ENCODE measurements at places on chromosomes 7 and 10.

DNA sequence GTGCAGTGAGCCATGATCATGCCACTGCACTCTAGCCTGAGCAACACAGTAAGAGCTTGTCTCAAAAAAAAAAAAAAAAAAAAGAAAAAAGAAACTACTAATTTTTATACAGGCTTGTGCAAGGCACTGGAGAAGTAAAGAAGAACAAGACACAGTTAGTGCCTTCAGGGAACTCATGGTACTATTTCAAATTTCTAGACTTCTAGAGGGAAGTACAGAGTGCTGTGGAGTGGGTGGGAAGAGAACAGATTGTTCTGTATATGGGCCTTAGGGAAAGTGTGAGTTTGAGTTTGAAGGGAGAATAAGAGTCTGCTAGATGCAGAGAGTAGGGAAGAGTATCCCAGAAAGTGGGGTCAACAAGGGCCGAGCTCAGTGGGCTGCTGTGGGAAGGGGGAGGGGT, 234.8 kb downstream of the PHTF2 start:
- DNase-seq = no peak

DNA sequence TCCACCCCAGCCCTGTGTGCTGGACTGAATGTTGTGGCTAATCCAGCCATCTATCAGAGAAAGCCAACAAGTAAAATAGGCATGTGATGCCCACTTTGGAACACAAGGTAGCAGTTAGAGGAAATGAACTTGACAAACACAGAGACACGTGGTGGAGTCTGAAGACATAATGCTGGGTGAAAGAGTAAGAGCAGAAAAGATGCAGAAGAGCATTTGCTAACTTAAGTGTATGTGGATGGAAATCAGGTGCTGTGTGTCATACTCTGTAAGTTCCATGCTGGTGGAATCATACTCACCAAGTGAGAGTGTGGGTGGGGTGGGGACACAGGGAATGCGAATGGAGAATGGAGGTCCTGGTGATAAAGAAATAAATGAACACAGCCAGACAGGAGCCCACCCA, 22.8 kb downstream of the WDFY4 start:
- DNase-seq = no peak

- DNase-seq = no peak
Measured at GRCh38 chr10:110444004-110444337, 53.7 kb upstream of the DUSP5 start.

- no peak for DNase-seq
Measured at GRCh38 chr10:47311193-47311931, 10.9 kb upstream of the GDF2 start.

- DNase-seq = no peak
Measured at GRCh38 chr7:55104712-55105433, 86.1 kb downstream of the EGFR start.

- no peak for DNase-seq
Measured at GRCh38 chr7:42332605-42333222, 95.7 kb upstream of the GLI3 start.

DNA sequence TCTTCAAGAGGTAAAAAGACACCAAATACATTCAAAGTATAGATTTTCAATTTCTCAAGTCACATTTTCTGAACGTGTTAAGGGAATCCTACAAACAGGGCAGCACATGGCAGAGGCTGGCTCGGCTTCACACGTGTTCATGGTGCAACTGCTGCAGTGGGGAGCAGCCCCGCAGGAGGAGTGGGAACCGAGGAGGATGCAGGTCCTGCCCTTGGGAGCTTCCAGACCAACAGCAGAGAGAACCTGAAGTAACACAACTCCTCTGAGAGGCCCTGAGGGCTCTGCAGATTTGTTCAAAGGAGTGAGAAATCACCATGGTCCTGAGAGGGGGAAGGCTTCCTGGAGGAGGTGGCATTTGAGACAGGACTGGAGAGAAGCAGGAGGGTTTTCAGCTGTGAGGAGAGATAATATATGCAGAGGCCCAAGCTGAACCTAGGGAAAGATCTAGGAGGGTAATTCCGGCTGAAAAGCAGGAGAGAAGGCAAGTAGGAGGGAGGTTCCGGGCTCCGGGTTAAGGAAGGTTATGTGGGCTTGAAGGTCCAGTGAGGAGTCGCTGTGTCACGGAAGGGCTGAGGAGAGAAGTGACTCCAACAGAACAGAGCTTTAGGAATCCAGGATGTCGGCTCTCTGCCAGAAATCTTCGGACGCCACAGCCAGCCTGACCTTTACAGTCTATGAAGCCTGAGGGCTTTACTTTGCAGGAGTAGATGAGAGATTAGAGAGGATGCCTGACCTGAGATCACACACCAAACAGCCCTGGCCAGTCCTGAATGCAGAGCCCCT, 77.5 kb downstream of the GPR26 start:
- no peak for DNase-seq

GRCh38 chr10:61164458-61165160, 220.6 kb upstream of the RHOBTB1 start:
- no peak for DNase-seq

GRCh38 chr7:114662002-114662677, 247.5 kb downstream of the FOXP2 start:
- DNase-seq = no peak

GRCh38 chr7:88477976-88478375, 171.3 kb upstream of the STEAP4 start:
- DNase-seq = no peak

GRCh38 chr10:95571390-95571789, 10.2 kb upstream of the SORBS1 start:
- no peak for DNase-seq

DNA sequence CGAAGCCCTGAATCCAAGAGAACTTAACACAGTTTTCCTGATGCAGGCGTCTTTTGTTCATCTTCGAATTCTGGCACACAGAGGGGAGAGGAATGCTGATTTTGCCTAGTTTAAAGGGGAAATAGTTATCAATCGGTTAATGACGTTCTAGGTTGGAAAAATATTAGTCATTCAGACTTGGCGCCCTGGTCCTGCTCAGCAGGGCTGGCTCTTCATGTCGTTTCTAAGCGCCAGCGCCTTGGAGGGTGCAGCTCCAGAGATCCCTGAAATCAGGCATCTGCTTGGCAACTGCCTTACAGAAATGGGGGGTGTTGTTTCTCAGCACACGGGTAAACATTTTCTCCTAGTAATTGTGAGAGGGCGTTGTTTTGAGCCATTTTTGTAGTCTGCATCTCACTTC, 1.3 kb upstream of the PRTFDC1 start:
- no peak for DNase-seq

DNA sequence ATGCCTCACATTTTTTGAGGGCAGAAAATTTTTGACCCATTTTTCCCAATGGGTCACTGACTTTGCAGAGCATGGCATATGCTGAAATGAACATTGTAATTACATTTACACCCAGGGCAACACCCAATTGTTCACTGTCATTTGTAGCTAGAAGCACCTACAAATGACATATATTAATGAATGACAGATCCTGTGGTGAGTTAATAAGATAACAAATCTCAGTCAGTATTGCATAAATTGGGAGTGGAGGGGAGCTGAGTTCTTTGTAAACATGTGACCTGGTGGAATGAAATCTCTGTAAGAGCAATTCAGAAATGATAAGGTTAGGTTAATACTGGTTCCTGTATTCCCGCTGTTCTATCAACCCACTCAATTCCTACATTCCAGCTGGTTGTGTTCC, 255.1 kb upstream of the LRRN3 start:
- no peak for DNase-seq

DNA sequence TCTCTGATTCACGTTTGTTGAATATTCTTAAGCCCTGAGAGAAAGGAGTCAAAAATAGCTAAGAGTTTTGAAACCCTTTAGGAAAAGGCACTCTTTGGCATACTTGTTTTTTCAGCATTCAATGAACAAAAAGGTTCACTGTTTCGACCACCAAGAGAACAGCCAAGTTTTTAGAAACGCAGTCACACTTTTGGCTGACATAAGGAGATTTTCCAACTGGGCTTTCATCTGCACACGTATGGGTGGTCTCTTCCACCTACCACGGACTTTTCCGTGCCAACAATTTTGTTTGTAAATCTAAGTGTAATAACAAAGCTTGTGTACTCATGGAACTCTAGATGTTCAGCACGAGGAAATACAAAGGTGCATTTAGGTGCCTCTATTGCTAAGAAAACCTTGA, 270.3 kb downstream of the WDR11 start:
- DNase-seq = no peak

DNA sequence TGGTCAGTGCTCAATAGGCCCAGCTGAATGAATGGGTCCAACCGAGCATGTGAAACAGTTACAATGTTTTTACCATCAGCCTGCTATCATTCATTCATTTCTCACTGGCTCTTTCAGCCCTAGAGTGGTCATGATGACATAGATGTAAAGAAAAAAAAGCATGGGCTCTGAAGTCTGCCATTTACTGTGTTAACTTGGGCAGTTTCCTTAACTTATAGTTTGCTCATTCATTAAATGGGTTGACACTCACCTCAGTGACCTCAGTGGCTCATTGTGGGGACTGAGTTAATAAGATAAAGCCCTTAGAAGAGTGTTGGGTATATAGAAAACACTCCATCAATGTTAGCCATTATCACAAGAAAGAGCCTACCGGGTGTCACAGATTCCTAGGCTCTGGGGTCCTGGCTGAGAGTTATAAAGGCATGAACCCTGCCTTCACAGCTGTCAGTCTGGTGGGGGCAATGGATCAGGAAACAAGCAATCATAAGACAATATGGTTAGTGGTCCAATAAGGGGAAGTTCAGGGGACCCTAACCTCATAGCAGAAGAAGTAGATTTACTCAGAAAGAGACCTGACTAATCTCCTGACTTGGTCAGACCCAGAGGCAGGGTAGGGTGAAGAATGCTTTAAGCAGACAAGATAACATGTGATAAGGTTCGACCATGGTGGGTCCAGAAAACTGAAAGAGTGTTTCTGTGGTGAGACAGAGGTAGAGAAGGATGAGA, 29.7 kb upstream of the GPAM start:
- DNase-seq = no peak

- DNase-seq = no peak
Measured at GRCh38 chr7:33243319-33243881, 114.0 kb downstream of the BBS9 start.

GRCh38 chr7:64863969-64864368, 39.1 kb upstream of the ZNF273 start:
- DNase-seq = no peak

DNA sequence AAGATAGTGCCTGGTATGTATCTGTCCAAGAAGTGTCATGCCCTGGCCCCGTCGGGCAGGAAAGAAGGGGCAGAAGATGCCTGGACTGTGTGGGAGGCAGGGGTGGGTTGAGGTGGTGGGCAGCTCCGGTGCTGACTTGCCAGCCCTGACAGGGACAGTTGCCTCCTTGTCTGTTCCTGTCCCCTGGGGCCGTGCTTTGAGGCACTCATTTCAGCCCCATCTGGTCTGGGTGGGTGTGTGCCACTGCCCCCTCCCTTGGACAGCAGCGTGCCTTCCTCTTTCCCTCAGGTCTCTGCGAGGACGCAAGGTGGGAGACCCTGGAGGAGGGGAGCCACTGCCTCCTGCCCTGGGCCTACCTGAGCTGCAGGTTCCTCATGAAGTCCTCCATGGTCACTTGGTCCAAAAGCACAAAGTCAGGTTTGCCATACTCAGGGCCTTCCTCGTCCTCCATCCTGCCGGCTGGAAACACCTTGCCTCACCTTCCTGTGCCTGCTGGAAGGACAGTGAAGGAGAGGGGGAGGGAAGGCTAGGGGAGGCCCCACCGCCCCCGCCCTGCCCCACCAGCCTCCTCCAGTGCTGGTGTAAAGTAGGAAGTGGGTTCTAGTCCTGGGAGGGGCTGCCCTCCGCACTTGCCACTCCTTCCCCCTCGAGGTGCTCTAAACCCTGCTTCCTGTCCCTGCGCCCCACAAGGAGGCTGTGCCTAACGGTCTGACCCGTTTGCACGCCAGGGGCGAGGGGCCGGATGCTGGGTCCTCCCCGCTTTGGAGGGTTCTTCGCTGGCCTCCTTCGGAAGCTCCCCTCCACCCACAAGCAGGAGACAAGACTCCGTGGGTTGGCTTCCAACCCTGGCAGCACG, at the start of gene MYO1G:
Gene MYO1G, minus strand, starts transcription at position 505 of the 856 bp plus-strand sequence. Its CDS starts 54 bp downstream, at position 451.
- DNase-seq = no peak

DNA sequence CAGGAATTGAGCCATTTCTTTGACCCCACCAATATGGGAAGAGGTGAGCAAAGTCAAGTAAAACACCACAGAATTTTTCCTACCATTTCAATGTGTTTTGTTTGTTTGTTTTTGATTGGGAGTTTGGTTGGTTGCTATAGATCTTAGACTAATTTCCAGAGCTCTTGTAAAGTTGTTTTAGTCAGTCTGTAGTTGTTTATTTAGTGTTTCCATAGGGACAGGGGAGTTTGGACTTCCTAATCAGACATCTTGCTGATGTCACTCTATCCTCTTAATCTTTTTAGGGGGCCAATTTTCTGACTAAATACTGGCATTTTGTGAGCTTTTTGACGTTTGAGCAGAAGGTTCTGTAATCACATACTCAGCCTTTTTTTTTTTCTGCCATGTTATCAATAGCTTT, 266.9 kb downstream of the ABCA13 start:
- DNase-seq = no peak

GRCh38 chr7:121329191-121330052, 622 bp downstream of the WNT16 start:
- DNase-seq = peak; percentile 16

DNA sequence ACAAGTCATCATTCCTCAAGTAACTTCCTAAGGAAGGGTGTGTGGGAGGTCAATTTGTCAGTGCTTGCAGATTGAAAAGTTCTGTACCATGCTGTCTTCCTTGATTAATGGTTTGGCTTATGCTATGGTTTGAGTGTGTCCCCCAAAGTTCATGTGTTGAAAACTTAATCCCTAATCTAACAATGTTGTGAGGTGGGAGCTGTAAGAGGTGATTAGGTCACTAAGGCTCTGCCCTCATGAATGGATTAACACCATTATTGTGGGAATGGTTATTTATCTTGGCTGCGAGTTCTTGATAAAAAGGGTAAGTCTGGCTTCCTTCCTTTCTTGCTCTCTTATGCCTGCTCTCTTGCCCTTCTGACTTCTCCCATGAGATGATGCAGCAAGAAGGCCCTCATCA, 29.3 kb upstream of the TMEM229A start:
- DNase-seq = no peak

- no peak for DNase-seq
Measured at GRCh38 chr7:3495954-3496353, 194.9 kb downstream of the SDK1 start.

DNA sequence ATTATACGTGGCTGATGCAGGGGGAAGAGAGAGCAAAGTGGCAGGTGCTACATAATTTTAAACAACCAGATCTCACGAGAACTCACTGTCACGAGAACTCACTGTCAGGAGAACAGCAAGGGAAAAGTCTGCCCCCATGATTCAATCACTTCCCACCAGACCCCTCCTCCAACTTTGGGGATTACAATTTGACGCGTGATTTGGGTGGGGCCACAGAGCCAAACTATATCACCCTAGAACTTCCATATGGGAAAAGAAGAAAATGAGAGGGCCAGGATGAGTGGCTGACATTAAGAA, 15.8 kb downstream of the EZH2 start:
- no peak for DNase-seq

GRCh38 chr10:89255793-89256192, 4.2 kb upstream of the LIPA start:
- no peak for DNase-seq

GRCh38 chr7:111301891-111302290, 211.0 kb downstream of the LRRN3 start:
- no peak for DNase-seq
